ENCODE measurements at places on chromosomes 2 and 18. TPM values are rescaled to one million over a fixed set of nuclear protein-coding genes. Genes with fewer than 3 reads are reported as not detected.

DNA sequence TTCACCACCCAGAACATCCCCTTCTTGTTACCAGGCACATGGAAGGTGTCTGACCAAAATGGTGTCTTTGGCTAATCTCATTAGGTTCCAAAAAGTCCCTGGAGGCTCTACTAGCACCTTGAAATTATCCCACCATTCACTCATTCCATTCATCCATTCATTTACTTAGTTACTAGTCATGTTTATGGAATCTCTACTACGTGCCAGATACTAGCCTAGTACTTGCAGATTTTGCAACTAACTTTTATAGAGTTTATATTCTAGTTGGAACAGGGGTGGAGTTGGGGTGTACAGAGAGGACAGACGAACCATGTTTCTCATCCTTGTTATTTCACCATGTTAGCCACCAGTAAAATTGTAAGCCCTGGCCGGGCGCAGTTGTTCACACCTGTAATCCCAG, 4.0 kb upstream of the NOP58 start:
- no peaks in the 10 kb centered on the region for H3K36me3 ChIP-seq
- H3K4me1 ChIP-seq = no peaks in the 10 kb centered on the region
- H3K27me3 ChIP-seq = no peaks in the 10 kb centered on the region
- H3K4me3 ChIP-seq = no peak overlapping the region
- no peak overlapping the region for H3K27ac ChIP-seq

- H3K27ac ChIP-seq = no peak overlapping the region
- H3K4me3 ChIP-seq = no peak overlapping the region
- no peaks in the 10 kb centered on the region for H3K36me3 ChIP-seq
- no peaks in the 10 kb centered on the region for H3K27me3 ChIP-seq
- peaks cover 8% of the 10 kb centered on the region for H3K4me1 ChIP-seq
- DNase-seq = no peak
Observed at GRCh38 chr2:160225722-160226121, 25.6 kb upstream of the ITGB6 start.

AGPS gene
- 49.6 TPM for total RNA-seq

DNA sequence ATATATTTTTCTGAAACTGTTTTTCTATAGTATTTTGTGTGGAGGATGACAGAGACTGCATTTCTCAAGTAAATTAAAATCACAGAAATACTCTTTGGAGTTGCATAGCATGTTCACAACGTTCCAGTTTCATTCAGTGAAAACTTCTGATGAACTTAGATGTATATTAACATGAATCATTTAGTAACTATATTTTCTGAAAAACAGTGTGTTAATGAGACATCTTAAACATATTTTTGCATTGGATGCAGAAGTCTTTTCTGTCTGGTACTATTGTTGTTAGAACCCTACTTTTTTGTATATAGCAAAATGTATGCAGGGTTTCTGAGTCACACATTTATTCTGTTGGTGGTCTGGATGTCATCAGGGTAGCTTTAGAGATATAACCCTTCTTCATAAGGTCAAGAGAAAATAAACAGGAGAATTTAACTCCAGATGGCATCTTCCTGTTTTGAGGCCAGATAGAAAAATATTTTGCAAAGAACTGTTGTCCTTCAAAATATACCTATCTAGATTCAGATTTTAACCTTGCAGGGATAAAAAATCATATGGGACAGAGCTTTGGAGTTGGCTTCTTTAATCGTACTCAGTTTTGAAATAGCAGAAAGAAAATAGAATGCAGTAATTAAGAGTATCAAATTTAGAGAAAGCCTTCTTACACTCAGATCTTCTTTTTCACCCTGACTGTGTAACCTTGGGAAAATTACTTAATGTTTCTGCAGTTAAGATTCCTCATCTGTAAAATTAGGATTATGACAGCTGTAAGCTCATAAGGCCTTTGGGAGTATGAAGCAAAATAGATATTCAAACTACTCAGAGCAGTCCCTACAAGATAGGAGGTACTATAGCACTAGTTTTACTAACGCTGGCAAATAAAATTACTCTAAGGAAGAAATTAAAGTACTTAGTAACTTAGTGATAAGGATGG, 5.3 kb downstream of the COL3A1 start:
- H3K27me3 ChIP-seq = no peaks in the 10 kb centered on the region
- no peaks in the 10 kb centered on the region for H3K4me1 ChIP-seq
- no peak overlapping the region for H3K4me3 ChIP-seq
- H3K36me3 ChIP-seq = no peaks in the 10 kb centered on the region
- no peak for DNase-seq

DNA sequence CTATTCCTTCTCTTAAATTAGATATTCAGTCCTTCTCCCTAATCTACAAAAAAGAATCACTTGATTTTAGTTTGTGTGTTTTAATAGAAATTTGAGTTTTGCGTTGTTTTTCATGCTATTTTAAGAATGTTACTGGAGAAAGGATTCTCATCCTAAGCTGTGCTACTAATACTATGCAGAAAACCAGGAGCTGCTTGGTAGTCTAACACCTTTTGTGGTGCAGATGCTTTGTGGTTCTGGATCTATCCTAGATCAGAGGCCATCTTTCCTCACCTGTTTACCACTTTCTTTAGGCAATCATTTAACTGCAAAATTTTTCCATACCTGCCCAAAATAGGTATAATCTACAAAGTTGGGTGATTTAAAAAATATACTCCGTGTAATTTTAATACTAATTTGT, 823.6 kb downstream of the CPS1 start:
- no peaks in the 10 kb centered on the region for H3K36me3 ChIP-seq
- no peak overlapping the region for H3K4me3 ChIP-seq
- no peaks in the 10 kb centered on the region for H3K4me1 ChIP-seq
- H3K27me3 ChIP-seq = no peaks in the 10 kb centered on the region
- no peak for DNase-seq

PRSS56 gene
- total RNA-seq = not detected

C1QL2 gene
- not detected for total RNA-seq

DNA sequence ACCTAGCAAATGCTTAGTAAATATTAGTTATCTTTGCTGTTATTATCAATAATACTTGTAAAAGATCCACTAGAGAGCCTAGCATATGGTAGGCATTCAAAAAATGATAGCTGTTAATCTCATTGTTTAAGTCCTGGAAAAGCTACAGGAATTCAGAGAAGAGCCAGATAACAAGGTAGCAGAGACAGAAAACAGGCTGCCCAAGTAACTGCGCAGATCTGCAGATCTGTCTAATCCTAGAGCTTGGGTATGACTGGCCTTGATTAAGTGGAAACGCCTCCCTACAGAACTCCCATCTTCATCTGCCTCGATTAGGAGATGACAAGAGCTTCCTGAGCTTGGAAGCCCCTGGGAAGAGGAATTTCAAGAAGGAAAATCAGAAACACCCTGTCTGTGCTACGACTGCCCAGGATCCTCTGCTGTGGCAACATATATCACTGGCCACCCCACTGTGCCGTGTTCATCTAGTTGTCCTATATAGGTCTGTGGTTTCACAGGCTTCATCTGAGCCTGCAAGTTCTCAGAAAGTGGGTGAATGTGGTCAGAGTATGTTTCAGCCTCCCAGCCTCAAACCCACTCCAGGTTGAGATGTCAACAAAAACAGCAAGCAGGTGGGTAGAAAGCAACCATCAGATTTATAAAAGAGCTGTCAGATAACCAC, 151.5 kb upstream of the PKDCC start:
- DNase-seq = no peak
- no peak overlapping the region for H3K27ac ChIP-seq
- no peaks in the 10 kb centered on the region for H3K27me3 ChIP-seq
- no peaks in the 10 kb centered on the region for H3K4me1 ChIP-seq
- no peak overlapping the region for H3K4me3 ChIP-seq
- H3K36me3 ChIP-seq = no peaks in the 10 kb centered on the region

All from neural progenitor cell (in vitro differentiated cells).